ENCODE measurements at places on chromosomes 5 and 9.

DNA sequence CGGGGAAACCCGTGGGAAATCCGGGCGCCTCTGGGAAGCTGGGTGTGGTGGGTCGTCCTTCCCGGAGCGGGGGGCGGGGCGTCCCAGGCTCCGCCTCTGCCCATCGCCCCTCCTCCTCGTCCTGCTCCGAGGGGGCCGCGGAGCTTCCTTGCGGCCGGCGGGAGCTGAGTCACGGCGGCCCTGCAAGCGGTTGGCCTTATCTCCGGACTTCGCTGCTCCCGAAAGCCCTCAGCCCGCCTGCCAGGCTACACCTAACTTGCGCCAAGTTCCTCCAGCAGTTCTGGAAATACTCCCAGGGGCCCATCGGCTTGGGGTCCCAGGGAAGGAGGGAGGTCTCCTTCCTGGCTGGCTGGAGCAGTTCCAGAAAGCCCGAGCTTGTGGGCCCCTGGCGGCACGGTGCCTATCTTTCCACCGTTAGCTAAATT, 54.1 kb upstream of the CDKN2AIPNL start:
- DNase-seq, result peak; percentile 89

- DNase-seq, result no peak
Measured at GRCh38 chr9:69590266-69590665, 81.9 kb downstream of the APBA1 start.

DNA sequence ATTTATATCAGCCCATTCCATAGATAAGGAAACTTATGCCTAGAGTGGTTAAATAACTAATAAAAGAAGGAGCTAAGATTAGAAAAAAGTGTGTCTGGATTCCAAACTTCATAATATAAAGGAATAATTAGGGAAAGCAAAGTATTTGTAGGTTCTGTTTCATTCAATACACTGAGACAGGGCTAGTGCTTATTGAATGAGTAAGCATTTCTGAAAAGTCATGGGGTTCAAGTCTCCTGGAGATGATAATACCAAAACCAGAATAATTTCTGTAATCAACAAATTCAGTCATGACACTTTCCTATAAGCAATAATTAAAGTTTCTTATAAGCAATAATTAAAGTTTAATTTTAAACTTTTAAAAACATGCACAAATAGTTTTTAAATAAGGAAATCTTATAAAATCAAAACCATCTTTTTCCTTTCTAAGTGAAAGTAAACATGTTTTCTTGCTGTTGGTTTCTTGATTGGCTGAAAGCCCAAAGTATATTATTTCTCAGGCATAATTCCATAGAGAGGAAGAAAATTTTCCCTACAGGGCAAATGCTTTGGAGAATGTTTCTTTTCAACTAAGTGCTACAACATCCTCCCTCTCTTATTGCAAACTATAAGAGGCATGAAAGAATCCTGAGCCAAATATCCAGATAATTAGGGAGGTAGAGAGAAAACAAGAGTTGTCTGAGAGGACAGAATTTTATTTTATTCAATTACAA, 510.2 kb downstream of the PRELID2 start:
- DNase-seq, result no peak

GRCh38 chr9:110016340-110016739, 191.6 kb downstream of the C9orf152 start:
- DNase-seq, result peak; percentile 69

DNA sequence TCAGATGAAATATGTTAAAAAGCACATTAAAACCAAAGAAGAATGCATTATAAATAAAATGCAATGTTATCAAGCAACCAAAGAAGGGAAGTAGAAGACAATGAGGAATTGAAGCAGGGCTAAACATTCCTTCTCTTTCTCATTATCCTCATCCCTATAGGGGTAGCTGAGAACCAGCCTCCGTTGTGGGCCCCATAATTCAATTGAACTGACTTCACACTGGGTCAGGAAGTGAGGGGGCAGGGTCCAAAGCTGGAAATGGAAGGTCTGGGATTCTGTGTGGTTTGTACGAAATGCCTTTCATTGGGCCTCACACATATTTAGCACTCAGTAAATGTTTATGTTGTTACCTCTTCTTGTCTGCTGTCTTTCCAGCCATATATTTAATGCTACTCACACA, 220.4 kb upstream of the CD180 start:
- no peak for DNase-seq

DNA sequence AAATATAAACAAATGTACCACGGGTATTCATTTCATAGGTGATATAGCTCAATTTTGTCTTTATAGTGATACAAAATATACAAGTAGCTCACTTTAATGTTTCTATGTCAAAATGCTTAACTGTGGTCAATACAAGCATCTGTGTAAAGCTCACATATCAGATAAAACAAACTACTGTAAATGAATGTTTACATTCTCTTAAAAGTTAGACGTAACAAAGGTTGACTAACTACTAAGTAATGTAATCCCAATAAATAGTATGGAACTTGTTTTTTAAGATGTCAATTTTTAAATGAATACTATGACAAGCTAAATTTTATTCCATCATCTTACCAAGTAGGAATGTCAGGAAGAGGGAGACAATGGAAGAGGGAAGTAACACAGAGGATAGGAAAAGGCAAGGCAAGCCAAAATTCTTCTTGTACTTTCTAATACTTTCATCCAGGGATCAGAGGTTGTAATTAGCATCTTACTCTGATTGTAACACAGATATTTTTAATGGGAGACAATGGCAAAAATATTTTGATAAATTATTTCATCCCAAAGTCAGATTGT, 105.5 kb downstream of the STRBP start:
- DNase-seq, result no peak

DNA sequence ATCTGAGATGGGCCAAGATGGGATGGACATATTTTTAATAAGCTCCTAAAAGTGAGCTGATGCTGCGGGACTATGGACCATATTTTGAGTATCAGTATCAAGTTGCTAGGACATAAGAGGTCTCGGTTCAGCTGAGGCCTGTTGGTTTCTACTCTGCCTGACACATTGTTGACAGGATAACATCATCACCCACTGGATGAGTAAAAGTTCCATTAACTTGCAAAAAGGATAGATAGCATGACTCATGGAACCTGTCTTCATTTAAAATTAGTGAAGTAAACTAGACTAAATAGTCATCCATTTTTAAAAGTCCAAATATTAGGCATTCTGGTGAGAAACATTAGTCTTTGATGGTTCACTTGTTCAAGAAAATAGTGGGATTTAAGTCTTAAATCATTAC, 33.3 kb downstream of the PARP8 start:
- DNase-seq, result peak; percentile 8

- no peak for DNase-seq
Measured at GRCh38 chr5:174790906-174791305, 66.5 kb downstream of the MSX2 start.

DNA sequence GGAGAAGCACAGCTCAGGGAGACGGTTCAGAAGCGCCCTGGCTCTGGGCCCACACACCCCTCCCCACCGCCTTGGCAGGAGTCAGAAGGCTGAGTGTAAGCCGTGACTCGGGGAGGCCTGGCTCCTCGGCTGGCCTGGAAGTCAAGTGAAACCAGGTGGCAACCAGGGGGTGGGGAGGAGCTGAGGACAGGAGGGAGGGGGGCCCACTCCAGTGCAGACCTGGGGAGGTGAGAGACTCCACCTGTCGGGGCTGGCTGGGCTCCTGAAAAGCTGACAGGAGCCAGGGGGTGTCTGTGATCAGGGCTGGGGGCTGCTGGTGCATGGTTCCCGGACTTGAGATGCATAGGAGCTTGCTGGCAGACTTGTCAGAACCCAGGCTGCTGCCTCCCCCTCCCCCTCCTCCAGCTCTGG, 150.2 kb upstream of the PHYKPL start:
- no peak for DNase-seq

GRCh38 chr9:12813960-12814876, 39.4 kb downstream of the LURAP1L start:
- peak; percentile 100 for DNase-seq

GRCh38 chr9:128062846-128063831, 4.0 kb downstream of the NAIF1 start:
- DNase-seq, result no peak

DNA sequence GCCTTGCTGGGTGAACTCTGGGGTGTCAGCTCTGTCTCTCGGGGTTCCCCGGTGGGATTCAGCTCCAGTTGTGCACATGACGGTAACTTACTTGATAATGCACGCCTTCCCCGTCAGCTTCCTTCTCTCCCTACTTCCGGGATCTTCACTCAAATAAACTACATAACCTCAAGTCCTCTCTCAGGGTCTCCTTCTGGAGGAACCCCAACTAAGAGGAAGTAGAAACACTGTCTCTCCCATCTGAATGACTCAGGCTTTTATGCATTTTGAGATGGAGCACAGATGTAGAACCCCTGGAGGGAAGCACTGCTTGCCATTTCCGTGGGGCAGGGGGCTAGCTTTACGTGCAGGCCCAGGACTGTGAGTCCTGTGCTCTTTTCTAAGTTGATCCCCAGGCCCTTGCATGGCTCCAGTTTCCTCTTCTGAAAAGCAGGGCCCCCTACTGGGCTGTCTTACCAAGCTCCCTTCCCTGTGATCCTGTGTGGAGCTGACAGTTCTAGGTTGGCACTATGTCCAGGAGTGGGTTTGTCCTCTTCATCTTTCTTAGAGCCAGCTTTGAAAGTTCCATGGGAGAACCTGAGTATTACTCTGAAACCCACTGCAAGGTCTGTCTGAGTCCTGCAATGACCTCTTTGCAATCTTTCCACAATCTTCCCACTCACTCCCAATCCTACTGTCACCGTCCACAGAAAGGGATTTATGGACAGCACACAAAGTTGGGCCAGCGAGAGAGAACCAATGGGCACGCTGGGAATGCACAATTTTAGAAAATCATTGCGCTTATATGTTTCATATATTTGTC, 17.7 kb downstream of the S1PR3 start:
- no peak for DNase-seq

GRCh38 chr5:23367874-23368273, 139.5 kb upstream of the PRDM9 start:
- DNase-seq, result no peak

- DNase-seq, result peak; percentile 41
Measured at GRCh38 chr9:35656831-35657545, 831 bp downstream of the RMRP start.

DNA sequence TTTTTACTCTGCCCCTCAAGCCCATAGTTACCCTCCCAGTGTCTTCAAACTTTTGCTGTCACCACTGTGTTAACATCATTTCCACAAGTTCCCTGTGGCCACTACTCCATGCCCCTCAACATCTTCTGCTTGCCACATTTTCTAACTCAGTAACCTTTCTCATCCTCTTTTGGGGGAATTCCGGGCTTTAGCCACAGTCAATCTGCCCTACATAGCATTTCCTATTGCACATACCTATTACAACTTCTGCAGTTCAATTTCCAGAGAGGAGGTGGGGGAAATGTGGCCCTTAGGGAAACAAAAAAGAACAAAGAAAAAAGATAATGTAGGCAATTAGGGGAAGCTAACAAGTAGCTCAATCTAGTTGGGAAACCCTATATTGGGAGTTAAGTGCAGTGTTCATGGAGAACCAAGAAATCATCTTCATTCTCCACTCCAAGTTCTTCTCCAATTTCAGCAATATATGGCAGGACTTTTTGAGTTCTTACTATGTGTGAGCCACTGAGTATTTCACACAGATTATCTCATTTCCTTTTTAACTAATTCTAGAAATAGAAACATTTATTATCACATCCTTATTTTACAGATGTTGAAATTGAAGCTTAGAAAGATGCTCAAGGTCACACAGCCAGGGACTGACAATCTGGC, 40.2 kb upstream of the LPAR1 start:
- DNase-seq, result no peak

- no peak for DNase-seq
Measured at GRCh38 chr9:89317282-89317681, 1.0 kb upstream of the SECISBP2 start.

DNA sequence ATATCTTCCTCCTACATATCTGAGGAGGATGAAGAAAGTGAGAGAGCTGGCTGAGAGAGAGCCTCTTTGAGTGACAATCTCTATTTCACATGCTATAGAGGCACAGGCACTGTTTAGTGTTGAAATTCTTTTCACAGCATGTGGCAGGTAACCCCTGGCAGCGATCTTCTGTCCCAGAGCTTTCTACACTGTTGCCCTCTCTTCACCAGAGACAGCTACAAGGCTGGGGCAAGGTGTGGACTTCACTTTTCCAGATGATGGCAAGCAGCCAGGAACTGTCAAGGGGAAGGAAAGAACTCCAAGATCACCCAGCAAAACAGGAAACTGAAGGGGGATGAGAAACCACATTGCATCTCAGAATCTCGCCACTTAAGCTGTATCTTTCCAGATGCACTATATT, 205.2 kb downstream of the CAAP1 start:
- DNase-seq, result peak; percentile 2

DNA sequence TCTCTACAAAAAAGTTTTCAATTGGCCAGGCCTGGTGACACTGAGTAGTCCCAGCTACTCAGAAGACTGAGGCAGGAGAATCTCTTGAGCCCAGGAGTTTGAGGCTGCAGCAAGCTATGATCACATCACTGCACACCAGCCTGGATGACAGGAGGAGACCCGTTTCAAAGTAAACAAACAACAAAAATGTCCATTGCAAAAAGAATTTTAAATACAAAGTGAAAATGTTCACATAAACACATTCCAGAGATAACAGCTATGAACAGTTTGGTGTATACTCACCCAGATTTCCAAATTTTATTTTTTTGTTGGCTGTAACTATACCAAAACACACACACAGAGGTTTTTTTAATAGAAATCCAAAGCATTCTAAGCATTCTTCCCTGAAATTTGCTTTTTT, 39.8 kb downstream of the ADRA1B start:
- no peak for DNase-seq

Measured in fibroblast of upper back skin (primary cell).